Stimulated activated naive CD4-positive, alpha-beta T cell (primary cell): ENCODE measurements at places on chromosomes 1 and 21.

DNA sequence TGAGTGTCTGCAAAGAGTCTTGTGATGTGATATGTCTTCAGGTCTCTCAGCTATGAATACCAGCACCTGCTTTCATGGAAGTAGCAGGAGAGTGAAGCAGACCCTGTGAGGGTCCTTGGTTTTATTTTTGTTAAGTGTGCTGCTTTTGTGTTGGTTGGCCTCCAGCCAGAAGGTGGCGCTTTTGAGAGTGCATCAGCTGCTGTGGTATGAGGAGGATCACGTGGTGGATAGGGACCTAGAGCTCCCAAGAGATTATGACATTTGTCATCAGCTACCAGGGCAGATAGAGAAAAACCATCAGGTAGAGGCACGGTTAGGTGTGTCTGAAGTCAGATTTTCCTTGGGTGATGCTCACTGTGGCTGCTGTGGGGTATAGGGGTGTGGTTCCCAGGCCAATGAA lies 1232.1 kb downstream of the MRPL39 start:
- DNase-seq, result no peak

- no peak for DNase-seq
These were observed 111.0 kb downstream of the GABPA start for GRCh38 chr21:25845729-25846256.

GRCh38 chr1:218259800-218260199 lies 25.3 kb upstream of the RRP15 start:
- DNase-seq, result no peak

DNA sequence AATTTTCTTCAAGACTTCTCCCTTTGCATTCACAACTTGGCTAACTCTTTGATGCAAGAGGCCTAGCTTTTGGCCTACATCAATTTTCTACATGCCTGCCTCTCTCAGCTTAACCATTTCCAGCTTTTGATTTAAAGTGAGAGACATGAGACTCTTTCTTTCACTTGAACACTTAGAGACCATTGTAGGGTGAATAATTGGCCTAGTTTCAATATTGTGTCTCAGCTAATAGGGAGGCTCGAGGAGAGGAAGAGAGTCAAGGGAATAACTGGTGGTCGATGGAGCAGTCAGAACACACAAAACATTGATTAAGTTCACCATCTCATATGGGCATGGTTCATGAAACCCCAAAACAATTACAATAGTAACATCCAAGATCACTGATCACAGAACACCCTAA lies 225.5 kb downstream of the TPR start:
- DNase-seq, result no peak

- no peak for DNase-seq
These were observed 28.5 kb upstream of the DR1 start for GRCh38 chr1:93317207-93317606.

DNA sequence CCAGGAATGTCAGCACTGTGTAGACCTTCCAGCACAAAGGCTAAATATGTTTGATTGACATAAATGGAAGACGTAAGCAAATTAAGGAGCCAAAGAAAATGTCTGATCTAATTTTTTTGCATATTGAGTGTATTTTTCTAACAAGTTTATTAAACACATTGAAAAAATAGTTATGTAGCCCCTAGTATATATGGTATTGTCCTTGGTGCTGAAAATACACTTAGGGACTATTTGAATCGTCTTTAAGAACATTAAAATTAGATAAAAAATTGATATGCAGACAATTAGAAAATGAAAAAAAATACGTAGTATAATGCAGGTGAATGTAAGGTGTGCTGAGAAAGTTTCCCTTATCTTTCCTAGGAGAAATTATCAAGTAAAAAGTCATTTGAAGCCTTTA lies 337.0 kb downstream of the OMA1 start:
- no peak for DNase-seq

DNA sequence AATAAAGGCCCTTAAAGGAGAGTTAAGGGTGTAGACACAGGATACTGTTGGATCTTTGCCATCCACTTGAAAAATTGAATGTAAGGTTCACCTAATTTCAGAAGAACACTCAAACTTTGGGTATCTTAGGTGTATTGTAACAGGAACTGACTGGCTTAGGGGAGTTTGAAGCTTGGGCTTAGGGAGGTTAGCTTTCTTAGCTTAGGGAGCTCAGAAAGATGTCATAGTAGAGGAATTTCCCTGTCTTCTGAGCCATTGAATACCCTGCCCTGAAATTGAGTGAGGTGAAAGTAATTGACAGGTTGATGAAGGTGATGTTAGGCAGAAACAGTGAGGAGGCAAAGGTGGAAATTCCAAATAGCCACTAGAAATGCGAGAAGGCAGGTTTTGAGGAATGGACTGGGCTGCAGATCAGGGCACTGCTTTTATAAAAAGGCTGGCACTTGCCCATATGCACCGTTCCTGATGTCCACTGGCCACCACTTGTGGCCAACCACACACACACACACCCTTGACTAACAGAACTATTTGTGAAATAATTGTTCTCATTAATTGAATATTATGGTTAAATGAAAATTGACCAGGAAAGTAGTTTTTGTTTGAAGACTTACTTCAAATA lies 16.5 kb downstream of the BACH1 start:
- no peak for DNase-seq

GRCh38 chr1:153527023-153527682 lies 8.6 kb downstream of the S100A6 start:
- DNase-seq, result no peak
